Stimulated activated CD8-positive, alpha-beta memory T cell treated with anti-CD3 and anti-CD28 coated beads, Interleukin-4, amount 100 ng/mL, for 24 hours (primary cell): ENCODE measurements at places on chromosomes 12 and 14.

DNA sequence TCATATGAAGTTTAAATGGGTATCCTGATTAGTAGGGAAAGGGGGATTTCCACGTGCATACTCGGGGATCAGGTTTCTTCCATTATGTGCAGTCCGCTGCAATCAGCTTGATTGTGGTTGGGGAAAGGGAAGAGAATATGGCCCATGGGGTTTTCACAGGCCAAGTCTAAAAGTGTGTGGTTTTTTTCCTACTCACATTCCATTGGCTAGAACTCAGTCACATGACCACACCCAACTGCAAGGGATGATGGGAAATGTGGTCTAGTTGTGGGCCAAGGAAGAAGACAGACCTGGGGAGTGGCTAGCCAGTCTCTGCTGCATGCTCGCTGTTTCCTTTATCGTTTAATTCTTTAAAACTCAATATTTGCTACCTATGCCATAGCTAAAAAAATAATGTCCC, 105.1 kb downstream of the PRIMA1 start:
- no peak for DNase-seq

GRCh38 chr12:67909681-67910080, 79.6 kb upstream of the IFNG-AS1 start:
- DNase-seq = no peak

DNA sequence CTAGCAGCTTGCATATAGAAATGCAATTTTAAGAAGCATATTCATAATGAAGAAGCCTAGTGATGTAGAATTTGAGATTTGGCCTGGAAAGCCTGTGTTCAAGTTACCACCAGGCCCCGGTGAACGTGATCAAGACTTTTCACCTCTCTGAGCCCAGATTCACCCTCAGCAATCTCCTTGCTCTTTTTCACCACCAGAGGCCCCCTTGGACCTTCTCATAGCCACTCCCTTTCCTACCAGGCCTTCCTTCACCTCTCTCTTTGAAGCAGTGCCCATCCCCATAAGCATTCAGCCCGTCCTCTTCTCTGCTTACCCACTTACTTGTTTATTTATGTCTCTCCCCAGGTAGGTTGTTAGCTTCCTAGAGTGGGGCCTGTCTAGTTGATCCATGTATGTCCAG, 1280.9 kb downstream of the AACS start:
- DNase-seq = no peak

GRCh38 chr12:66571361-66571915, 107.4 kb downstream of the GRIP1 start:
- DNase-seq = no peak

- no peak for DNase-seq
Measured at GRCh38 chr14:22850944-22851764, 14.8 kb downstream of the MMP14 start.

- no peak for DNase-seq
Measured at GRCh38 chr14:38731962-38732361, 371.1 kb downstream of the SEC23A start.
